ENCODE measurements at places on chromosomes 11 and 22. TPM values are rescaled to one million over a fixed set of nuclear protein-coding genes. Genes with fewer than 3 reads are reported as not detected.

The AGBL2 gene
- total RNA-seq, result 0.38 TPM

The CD3D gene
- not detected for total RNA-seq

The IL10RA gene
- total RNA-seq, result not detected

The OR4C16 gene
- total RNA-seq, result not detected

The GGTLC2 gene
- total RNA-seq, result not detected

The BTBD18 gene
- total RNA-seq, result not detected

The SLC7A4 gene
- under 0.01 TPM for total RNA-seq

The IFITM5 gene
- total RNA-seq, result not detected

The PIWIL4 gene
- total RNA-seq, result 0.38 TPM

The LRRN4CL gene
- total RNA-seq, result 0.26 TPM

The HNRNPUL2 gene
- total RNA-seq, result 15.2 TPM

The APOA1 gene
- not detected for total RNA-seq

The SYT8 gene
- 0.53 TPM for total RNA-seq

The ACRV1 gene
- total RNA-seq, result not detected

The ELFN2 gene
- 0.51 TPM for total RNA-seq

The APLNR gene
- total RNA-seq, result not detected

The GRIK4 gene
- not detected for total RNA-seq

The API5 gene
- 90.9 TPM for total RNA-seq

The OR5B17 gene
- not detected for total RNA-seq

The PDE2A gene
- total RNA-seq, result 1.6 TPM

The PPFIBP2 gene
- 41.6 TPM for total RNA-seq

The GPHA2 gene
- total RNA-seq, result not detected

The RASL10A gene
- not detected for total RNA-seq

The OR52I1 gene
- total RNA-seq, result not detected

The OR52A1 gene
- not detected for total RNA-seq

The CELSR1 gene
- 39.0 TPM for total RNA-seq

The ZNF215 gene
- total RNA-seq, result 4.7 TPM

The MMP3 gene
- total RNA-seq, result 0.26 TPM

The OR52E8 gene
- total RNA-seq, result not detected

The TRIM29 gene
- 441 TPM for total RNA-seq

The KCNJ4 gene
- not detected for total RNA-seq

The MPZL3 gene
- 81.4 TPM for total RNA-seq

The EHBP1L1 gene
- total RNA-seq, result 31.6 TPM

The TMEM80 gene
- 9.0 TPM for total RNA-seq

The OPCML gene
- total RNA-seq, result not detected

The TEX54 gene
- not detected for total RNA-seq

The GGT1 gene
- 2.9 TPM for total RNA-seq

The GUCY1A2 gene
- total RNA-seq, result not detected

The AP5B1 gene
- 6.1 TPM for total RNA-seq

The CCDC86 gene
- 7.4 TPM for total RNA-seq

The DGCR6 gene
- total RNA-seq, result 7.9 TPM

The POU2AF2 gene
- total RNA-seq, result not detected

The MYBPC3 gene
- under 0.01 TPM for total RNA-seq

The TESMIN gene
- total RNA-seq, result 1.4 TPM

The BATF2 gene
- under 0.01 TPM for total RNA-seq

The CREB3L1 gene
- total RNA-seq, result 0.53 TPM

The PKNOX2 gene
- not detected for total RNA-seq

The PLAAT5 gene
- not detected for total RNA-seq

The MS4A4E gene
- not detected for total RNA-seq
